ENCODE measurements at places on chromosomes 16 and 17. TPM values are rescaled to one million over a fixed set of nuclear protein-coding genes. Genes with fewer than 3 reads are reported as not detected.

BRIP1 gene
- 3.2 TPM for total RNA-seq

DNA sequence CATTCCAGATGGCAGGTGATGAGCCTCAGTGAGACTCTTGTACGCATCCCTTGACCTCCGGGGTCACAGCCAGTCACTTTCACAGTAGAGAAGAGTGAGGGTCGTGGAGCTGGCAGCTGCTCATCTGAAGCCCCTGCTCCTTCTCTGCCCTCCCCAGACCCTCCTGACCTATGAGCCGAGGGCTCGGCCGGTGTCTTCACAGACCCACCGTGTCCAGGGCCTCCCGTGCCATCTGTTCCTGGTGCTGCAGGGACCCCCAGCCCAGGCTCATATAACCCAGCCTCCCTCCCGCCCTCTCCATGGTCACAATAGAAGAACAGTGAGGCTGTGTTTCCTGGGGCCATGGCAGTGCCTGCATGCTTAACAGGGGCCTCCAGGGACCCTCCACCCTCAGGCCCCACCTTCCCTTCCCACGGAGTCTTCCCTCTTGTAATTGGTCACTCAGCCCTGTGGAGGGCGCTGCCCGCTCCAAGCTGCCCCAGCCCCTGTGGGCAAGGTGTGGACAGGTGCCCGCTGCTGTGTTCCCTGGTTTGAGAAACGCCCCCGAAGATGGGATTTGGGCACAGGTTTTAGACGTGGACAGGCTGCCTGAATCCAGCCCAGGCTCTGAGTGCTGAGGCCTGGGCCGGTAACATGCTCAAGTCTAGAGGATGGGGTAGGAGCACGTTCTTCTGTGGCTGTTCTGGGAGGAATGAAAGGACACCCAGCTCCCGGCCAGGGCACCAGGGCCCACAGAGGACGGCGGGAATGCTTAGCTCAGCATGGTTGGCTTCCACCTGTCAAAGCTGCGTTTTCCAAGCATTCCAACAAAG lies 38.7 kb downstream of the ACSF3 start:
- DNase-seq: no peak

GRCh38 chr17:81453076-81453475 lies 57.8 kb downstream of the BAHCC1 start:
- no peak for DNase-seq

DNA sequence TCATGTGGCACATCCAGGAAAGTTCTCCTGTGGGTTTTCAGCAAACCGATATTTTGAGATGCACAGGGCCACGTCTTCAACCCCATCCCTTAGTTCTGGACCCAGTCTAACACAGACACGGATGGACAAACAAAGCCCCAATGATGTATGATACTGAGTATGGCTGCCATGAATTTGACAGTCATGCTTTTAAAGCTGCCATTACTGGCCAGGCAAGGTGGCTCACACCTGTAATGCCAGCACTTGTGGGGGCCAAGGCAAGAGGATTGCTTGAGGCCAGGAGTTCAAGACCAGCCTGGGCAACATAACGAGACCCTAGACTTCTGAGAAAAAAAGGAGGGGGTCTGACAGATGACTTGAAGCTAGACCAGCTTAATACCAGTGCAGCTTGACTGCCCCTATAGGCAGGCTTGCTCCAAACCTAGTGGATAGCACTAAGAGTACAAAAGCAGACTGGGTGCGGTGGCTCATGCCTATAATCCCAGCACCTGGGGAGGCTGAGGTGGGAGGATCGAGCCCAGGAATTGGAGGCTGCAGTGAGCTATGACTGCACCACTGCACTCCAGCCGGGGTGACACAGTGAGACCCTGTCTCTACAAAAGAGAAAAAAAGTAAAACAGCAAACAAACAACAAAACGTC lies 10.8 kb upstream of the ZNF629 start:
- DNase-seq: no peak

- DNase-seq: no peak
Observed at GRCh38 chr16:67987460-67988160, 7.3 kb upstream of the DPEP3 start.

ATP2A3 gene
- total RNA-seq: 1.5 TPM

GRIN2C gene
- total RNA-seq: 1.0 TPM

DNA sequence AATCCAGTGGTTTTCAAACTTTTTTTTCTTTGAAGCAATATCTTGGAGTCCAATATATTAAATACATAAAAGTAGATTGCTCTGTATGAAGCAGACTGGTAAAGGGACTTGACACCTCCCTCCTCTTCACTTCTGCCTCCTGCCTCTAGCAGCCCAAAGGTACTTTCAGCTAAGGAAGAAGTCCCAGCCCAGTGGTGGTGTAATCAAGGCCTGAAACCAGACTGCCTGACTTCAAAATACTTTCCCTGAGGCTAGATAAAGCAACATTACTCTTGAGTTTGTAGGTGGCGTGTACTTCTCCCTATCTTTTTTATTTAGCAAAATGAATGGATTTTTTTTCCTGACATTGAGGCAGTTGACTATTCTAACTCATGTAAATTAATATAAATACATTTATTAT lies 122.4 kb upstream of the TMEM97 start:
- no peak for DNase-seq
